ENCODE measurements at places on chromosomes 12 and 14.

GRCh38 chr12:71703206-71703605 lies 17.3 kb downstream of the TMEM19 start:
- DNase-seq = no peak

DNA sequence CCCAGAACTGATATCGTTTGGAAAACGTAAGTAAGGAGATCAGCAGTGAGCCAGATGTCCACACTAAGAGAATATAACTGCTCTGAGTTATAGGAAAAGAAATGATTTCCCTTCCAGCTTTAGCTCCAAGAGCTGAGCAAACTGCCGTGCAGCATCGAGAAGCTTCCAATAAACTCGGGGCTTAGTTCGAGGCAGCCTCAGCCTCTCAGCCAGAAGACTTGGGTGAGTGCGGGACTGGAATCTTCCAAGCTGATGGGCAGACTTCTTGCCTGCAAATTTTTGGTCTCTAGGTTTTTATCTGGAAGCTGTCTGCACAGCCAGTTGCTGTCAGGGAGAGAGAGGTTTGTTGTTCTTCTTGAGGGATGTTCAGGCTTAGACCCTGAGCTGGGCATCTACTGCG lies 196.1 kb downstream of the PHETA1 start:
- DNase-seq = no peak

GRCh38 chr14:71812693-71813092 lies 119.5 kb upstream of the RGS6 start:
- DNase-seq = no peak

- no peak for DNase-seq
These were observed 783.6 kb upstream of the TBX3 start for GRCh38 chr12:115467531-115467930.

GRCh38 chr12:109621211-109621694 lies 47.7 kb downstream of the MVK start:
- DNase-seq = no peak

DNA sequence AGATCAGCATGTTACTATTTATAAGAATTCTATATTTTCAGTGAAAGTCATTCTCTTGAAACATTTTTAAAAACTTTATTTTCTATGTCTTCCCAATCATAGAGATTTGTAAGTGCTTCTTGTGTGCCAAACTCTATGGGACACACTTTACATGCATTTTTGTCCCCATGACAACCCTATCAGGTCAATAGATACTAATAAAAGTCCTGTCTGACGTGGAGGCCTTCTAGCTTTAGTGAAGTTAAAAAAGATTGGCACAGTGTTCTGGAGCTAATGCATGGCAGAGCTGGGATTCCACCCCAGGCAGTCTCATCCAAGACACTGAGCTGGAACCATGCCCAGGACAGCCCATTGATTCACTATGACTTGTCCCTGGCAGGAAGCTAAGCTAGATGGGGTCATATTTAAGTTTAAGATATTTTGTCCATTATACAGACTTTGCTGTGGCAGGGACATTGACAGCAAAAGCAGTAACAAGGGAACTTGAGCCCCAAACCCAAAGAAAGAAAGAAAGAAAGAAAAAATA lies 28.1 kb downstream of the TTC6 start:
- peak; percentile 87 for DNase-seq

- DNase-seq = no peak
These were observed 207.0 kb downstream of the CALM1 start for GRCh38 chr14:90603841-90604240.

- peak; percentile 47 for DNase-seq
These were observed 44.1 kb downstream of the PSEN1 start for GRCh38 chr14:73180385-73180805.

DNA sequence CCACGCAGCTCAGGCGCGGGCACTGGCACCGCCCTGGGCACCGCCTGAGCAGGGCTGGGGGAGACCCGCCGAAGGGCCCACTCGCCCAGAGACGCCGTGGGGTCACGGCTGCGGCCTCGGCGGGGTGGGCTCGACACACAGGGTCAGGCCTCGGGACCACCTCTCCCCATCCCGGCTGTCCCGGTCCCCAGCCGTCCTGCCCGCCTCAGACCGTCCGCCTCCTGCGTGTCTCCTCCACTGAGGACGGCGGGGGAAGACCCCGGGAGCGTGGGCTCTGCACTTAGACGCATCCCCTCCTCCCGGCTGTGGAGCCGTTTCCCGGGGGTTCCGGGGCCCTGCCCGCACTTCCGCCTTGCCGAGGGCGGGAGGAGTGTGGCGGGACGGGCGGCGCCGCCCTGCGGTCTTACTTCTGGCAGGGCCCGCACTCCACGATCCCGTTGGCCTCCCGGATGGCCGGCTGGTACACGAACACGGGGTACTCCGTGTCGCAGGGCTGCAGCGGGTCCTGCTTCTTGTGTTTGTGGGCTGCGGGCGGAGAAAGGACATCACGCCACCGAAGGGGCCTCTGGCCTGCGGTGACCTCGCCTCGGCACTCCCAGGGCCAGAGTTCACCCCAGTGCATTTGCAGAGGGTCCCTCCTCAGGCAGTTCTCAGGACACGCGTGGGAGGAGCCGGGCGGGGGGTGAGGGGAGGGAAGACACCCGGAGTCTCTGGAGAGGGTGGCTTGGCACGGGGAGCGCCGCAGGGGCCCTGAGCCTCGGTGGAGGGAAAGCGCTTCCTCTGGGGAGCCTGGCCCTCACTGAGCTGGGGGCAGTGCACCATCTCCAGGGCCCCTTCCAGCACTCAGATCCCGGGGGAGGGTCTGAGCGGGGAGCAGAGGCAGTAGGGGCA lies 23.1 kb upstream of the LRTM2 start:
- DNase-seq = no peak

- no peak for DNase-seq
These were observed 123.0 kb downstream of the CPNE8 start for GRCh38 chr12:38782359-38782758.

All from astrocyte of the spinal cord (primary cell).